Endothelial cell (in vitro differentiated cells): ENCODE measurements at places on chromosomes 1 and 21. TPM values are rescaled to one million over a fixed set of nuclear protein-coding genes. Genes with fewer than 3 reads are reported as not detected.
A peak's percentile ranks its signal among the peaks of the same experiment; 100 is the strongest.

GRCh38 chr1:8807004-8807403, 10.4 kb downstream of the RERE start:
- peaks cover 3% of the 10 kb centered on the region for H3K27me3 ChIP-seq
- H3K27ac ChIP-seq: no peak overlapping the region
- peaks cover 6% of the 10 kb centered on the region for H3K4me1 ChIP-seq
- DNase-seq: no peak
- no peaks in the 10 kb centered on the region for H3K36me3 ChIP-seq

DNA sequence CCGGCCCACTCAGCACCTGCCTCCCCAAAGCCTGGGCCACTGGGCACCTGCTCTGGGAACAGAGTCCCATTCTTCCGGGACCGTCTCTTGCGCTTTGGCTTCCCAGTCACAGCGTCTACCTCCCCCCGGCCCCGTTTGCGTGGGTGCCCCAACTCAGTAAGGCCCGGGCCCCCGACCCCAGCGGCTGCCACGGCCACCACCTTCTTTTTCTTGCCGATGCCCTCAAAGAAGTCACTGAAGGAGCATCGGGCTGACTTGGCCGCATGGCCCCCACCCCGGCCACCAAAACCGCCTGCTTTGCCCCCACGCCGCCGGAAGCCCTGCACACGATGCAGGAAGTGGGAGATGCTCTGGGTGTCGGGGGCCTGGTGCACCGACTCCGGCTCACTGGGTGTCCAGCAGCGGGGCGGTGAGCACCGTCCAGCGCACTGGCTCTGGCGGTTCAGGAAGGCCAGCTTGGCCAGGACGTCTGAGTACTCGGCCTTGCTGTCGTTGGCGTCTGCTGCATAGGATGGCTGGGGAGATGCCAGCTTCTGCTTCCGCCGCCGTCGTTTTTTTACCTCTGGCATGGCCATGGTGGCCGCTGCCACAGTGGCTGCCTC, 54.0 kb downstream of the AHDC1 start:
- no peak overlapping the region for H3K4me3 ChIP-seq
- peaks cover 11% of the 10 kb centered on the region for H3K27me3 ChIP-seq

- peaks cover 8% of the 10 kb centered on the region for H3K4me1 ChIP-seq
- no peaks in the 10 kb centered on the region for H3K27me3 ChIP-seq
- no peaks in the 10 kb centered on the region for H3K36me3 ChIP-seq
- H3K27ac ChIP-seq: no peak overlapping the region
- DNase-seq: no peak
Observed at GRCh38 chr1:76068953-76069561, 5.5 kb upstream of the ST6GALNAC3 start.

DNA sequence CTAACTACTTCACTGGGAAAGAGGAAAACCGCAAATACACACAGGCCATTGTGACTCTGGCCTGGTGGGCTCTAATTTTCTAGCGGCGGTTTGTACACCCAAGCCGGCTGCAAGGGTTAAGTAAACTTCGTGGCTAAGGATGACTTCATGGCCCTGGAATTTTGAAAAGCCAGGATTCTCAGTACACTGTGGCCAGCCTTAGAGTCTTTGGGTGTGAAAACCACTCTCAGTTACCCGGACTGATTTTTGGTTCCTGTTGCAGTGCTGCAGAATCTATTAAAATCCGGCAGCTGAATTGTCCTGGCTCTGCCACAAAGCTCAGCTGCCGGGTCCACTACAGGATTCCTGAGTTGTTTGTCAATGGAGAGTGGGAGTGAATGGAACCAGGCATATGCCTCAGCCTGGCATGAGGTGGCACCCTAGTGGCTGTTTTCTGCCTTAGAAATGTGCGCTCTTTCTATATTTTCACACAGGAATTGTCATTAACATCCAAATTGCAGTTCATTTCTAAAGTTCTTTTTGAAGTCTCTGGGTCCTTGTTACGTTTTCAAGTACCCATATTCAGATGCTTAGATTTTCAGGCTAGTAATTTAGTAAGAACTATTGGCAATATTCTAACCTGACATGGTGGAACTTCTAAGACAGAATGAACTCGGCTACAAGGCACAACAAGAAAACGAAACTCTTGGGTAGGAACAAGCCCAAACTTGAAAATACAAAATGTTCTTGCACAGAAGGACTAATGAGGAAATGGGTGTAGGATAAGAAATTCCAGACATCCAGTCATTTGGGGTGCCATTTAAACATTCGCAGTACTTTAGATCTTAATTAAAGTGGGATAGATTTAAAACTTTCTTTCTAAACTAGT, 255.9 kb downstream of the NFIA start:
- H3K4me1 ChIP-seq: peaks cover 12% of the 10 kb centered on the region
- no peaks in the 10 kb centered on the region for H3K27me3 ChIP-seq
- no peaks in the 10 kb centered on the region for H3K36me3 ChIP-seq
- DNase-seq: peak; percentile 48
- H3K27ac ChIP-seq: peak overlapping the region; percentile 94
- H3K4me3 ChIP-seq: no peak overlapping the region

GRCh38 chr21:36533468-36533848, 53.5 kb upstream of the CLDN14 start:
- no peaks in the 10 kb centered on the region for H3K4me1 ChIP-seq
- no peaks in the 10 kb centered on the region for H3K36me3 ChIP-seq
- no peak overlapping the region for H3K4me3 ChIP-seq
- H3K27me3 ChIP-seq: no peaks in the 10 kb centered on the region
- no peak overlapping the region for H3K27ac ChIP-seq

GRCh38 chr1:239426821-239427475, 40.6 kb downstream of the CHRM3 start:
- no peak overlapping the region for H3K27ac ChIP-seq
- peaks cover 14% of the 10 kb centered on the region for H3K4me1 ChIP-seq
- no peak for DNase-seq

Gene RGS13
- not detected for total RNA-seq

Gene TNNI3K
- not detected for total RNA-seq

DNA sequence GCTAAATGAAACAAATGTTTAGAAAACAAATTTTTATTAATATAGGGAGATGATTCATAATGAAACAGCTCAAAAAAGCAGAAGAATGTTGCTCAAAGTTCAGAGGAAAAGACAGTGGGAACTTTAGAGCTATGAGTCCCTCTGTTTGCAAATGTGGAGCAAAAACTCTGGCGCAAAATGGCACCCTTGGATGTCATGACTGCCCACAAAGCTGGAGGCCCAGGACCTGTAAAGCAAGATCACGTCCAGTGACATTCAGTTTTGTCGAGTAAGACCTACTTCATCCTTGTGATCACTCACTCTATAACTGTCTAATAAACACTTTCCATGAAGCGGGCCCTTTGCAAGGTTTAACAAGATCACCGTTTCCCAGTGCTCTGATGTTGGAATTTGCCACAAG, 9.1 kb upstream of the EXO1 start:
- H3K4me3 ChIP-seq: no peak overlapping the region
- H3K27me3 ChIP-seq: no peaks in the 10 kb centered on the region
- H3K36me3 ChIP-seq: no peaks in the 10 kb centered on the region
- no peaks in the 10 kb centered on the region for H3K4me1 ChIP-seq

Gene F3
- 1.4 TPM for total RNA-seq

- H3K4me1 ChIP-seq: no peaks in the 10 kb centered on the region
- no peak overlapping the region for H3K27ac ChIP-seq
- no peak overlapping the region for H3K4me3 ChIP-seq
- H3K36me3 ChIP-seq: peaks cover 4% of the 10 kb centered on the region
- peaks cover 1% of the 10 kb centered on the region for H3K27me3 ChIP-seq
- DNase-seq: no peak
Observed at GRCh38 chr1:91851130-91852010, 34.6 kb downstream of the TGFBR3 start.

DNA sequence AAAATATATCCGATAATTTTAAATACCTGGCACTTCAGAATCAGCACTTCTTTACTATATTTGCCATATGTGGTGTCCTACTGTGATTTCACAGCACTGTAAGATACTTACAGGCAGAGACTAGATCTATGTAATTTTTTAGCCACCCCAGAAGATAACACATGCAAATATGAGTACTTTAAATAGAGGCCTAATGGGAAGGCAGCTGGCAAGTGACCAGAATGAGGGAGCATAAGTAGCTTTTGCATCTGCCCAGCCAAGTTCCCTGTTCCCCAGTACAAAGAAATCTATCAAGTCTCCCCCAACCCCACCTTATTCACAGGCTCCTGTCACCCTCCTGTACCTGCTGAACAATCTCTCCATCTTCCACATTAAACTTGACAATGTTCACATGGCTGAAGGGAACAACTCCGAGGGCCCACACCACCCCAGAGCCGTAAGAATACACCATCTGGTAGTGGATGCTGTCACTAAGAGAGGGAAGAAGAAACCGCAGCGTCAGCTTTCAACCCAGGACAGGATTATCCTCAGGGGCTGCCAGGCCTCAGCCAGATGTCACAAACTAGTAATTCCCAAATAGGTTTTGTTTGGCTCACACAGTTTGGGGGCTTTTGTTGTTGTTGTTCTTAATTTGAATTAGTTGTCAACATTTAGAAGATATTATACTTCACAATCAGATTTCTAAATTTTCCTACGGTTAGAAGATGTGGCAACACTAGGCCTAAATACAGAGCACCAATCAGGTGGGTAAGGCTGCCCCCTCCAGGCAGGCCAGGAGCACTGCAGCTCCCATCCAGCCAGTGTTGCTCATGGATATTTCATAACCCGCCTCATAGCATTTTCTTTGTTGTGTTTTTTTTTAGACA, 10.4 kb downstream of the EMC1 start:
- H3K36me3 ChIP-seq: peaks cover 63% of the 10 kb centered on the region
- no peaks in the 10 kb centered on the region for H3K27me3 ChIP-seq
- H3K4me3 ChIP-seq: no peak overlapping the region
- H3K27ac ChIP-seq: no peak overlapping the region
- no peaks in the 10 kb centered on the region for H3K4me1 ChIP-seq

DNA sequence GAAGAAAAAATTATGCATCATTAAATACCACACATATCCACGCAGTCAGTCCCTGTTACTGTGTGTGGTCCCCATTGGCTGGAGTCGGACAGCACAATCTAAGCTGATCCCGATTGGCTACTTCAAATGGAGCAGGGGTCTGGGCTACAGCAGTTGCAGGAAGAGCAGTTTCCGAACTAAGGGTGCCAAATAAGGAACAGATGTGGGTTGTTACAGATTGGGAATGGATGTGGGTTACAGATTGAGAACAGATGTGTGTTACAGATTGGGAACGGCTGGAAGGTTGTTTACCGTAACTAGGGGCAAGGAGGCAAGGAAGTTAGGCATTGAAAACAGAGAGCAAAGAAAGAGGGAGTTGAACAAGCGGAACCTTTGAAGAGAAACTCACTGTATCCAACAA, 19.9 kb downstream of the OR2L13 start:
- H3K36me3 ChIP-seq: peaks cover 10% of the 10 kb centered on the region
- no peaks in the 10 kb centered on the region for H3K4me1 ChIP-seq
- DNase-seq: no peak
- no peak overlapping the region for H3K27ac ChIP-seq

- no peak overlapping the region for H3K4me3 ChIP-seq
- H3K36me3 ChIP-seq: peaks cover 10% of the 10 kb centered on the region
- DNase-seq: no peak
- no peak overlapping the region for H3K27ac ChIP-seq
- no peaks in the 10 kb centered on the region for H3K27me3 ChIP-seq
- H3K4me1 ChIP-seq: no peaks in the 10 kb centered on the region
Observed at GRCh38 chr1:9573723-9574122, 15.0 kb upstream of the TMEM201 start.

- peaks cover 2% of the 10 kb centered on the region for H3K27me3 ChIP-seq
- no peaks in the 10 kb centered on the region for H3K4me1 ChIP-seq
- H3K4me3 ChIP-seq: no peak overlapping the region
- no peak overlapping the region for H3K27ac ChIP-seq
Observed at GRCh38 chr1:89149229-89149628, 23.3 kb upstream of the GBP2 start.

GRCh38 chr1:150622303-150622975, 7.0 kb downstream of the ENSA start:
- H3K4me1 ChIP-seq: peaks cover 14% of the 10 kb centered on the region
- peak overlapping the region; percentile 78 for H3K27ac ChIP-seq
- peak; percentile 52 for DNase-seq
- H3K4me3 ChIP-seq: peak overlapping the region; percentile 33

DNA sequence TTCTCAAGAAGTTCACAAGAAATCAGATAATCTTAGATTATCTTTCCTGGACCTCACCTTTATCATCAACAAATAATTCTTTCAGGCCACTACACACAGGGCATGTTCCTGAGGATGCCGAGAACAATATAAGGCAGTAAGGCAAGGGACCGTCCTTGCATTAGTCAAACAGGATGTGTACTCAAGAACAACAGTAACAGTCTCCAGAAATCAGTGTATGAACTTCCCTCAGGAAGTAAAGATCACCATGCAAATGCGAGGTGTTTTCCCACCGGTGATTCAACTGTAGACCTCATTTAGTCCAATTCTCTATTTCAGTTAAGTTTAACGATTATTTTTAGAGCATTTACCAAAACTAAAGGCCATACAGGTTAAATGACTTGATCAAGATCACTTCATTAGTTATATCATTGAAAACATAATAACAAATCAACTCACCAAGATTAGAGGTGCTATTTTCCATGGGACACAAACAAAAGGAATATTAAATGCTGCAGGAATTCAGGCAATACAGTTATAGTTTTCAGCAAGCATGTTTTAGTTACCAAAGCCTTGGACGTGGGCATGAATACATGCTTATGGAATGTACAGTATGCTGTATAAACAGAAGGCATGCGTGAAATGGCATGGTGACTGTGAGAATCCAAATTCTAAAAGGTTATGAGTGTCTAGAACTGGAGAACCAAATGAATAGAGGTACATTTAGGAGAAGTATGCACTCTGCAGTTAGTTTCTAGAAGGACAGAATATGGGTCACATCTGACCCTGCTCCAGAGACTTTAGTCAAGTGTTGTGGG, 145.2 kb downstream of the TNR start:
- H3K4me3 ChIP-seq: no peak overlapping the region
- H3K27ac ChIP-seq: peak overlapping the region; percentile 96

GRCh38 chr1:247079141-247079874, 697 bp upstream of the ZNF670 start:
- H3K27me3 ChIP-seq: peaks cover 7% of the 10 kb centered on the region
- peak overlapping the region; percentile 96 for H3K4me3 ChIP-seq
- peaks cover 30% of the 10 kb centered on the region for H3K36me3 ChIP-seq
- H3K4me1 ChIP-seq: peaks cover 16% of the 10 kb centered on the region
- DNase-seq: no peak
